ENCODE measurements at places on chromosomes 4 and X.

DNA sequence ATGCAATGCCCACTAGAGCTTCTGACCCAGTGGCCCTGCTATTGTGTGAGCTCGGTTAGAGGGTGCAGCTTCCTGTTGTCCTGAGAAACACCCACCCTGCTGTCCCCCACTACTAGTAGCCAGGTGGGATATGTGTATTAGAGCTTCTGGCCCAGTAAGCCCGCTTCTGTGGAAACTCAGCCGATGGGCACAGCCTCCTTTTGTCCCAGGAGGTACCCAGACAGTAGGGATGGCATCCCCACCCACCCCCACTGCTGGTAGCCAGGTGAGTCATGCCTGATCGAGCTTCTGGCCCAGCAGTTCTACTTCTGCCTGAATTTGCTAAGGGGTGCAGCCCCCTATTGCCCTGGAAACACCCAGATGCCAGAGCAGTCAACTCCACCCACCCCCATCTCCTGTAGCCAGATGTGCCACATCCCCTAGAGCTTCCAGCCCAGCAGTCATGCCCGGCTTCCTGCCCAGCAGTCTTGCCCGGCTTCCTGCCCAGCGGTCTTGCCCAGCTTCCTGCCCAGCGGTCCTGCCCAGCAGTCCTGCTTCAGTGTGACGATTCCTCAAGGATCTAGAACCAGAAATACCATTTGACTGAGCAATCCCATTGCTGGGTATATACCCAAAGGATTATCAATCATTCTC, 162.7 kb upstream of the KLF8 start:
- DNase-seq = no peak

DNA sequence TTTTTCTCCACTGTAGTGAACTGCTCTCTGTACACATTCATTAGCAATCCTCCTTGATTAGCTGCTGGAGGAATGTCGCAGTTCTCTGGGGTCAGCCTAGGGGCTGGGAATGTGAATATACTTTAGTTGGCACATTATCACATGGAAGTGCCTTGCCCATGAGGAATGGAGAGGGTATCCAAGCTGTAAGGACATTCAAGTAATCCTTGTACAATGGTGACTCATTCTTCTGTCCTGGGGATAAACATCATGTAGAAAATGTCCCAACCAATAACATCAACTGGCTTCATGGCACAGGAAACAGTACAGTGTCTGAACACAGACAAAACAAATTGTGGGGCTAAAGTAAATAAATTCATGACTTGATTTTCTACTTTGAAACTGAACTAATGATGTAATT, 147.1 kb downstream of the GLRA2 start:
- DNase-seq = no peak

GRCh38 chr4:24337451-24338190, 246.7 kb downstream of the DHX15 start:
- no peak for DNase-seq

DNA sequence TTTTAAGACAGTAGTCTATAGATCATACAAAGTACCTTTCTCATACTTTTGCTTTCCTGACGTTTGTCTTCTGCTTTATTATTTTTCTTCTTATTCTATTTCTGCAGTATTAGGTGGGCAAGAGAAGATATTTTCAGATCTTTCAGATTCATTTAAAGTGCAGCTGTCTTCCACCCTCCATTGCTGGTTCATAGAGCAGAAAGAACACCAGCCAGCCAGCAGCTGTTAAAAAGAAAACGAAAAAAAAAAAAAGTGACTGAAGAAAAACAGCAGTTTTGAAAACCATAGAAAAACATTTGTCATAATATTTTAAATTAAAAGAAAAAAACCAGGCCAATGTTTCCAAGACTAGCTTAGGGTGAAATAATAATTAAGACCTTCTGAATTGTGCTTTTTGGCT, 42.9 kb downstream of the SMAD1 start:
- no peak for DNase-seq

Data from hematopoietic multipotent progenitor cell treated with erythropoietin and hydrocortisone succinate and interleukin-3 and kit ligand, for 15 days (in vitro differentiated cells).